Putamen (tissue), 1 donor: ENCODE measurements at places on chromosomes 6 and 20.

GRCh38 chr6:151232899-151233298 is 6.9 kb upstream of the AKAP12 start:
- no peak for DNase-seq

DNA sequence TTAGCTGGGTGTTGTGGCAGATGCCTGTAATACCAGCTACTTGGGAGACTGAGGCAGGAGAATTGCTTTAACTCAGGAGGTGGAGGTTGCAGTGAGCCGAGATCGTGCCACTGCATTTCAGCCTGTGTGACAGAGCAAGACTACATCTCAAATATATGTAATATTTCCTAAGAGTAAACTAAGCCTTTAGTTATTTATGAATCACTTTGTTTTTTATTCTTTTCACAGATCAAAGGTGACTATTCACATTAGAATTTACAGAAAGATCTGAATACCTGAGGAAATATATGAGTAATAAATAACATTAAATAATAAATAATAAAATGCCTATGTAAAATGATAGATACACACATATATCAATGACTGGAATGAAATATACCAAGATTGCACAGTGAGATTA is 630.8 kb upstream of the IMPG1 start:
- DNase-seq, result no peak

DNA sequence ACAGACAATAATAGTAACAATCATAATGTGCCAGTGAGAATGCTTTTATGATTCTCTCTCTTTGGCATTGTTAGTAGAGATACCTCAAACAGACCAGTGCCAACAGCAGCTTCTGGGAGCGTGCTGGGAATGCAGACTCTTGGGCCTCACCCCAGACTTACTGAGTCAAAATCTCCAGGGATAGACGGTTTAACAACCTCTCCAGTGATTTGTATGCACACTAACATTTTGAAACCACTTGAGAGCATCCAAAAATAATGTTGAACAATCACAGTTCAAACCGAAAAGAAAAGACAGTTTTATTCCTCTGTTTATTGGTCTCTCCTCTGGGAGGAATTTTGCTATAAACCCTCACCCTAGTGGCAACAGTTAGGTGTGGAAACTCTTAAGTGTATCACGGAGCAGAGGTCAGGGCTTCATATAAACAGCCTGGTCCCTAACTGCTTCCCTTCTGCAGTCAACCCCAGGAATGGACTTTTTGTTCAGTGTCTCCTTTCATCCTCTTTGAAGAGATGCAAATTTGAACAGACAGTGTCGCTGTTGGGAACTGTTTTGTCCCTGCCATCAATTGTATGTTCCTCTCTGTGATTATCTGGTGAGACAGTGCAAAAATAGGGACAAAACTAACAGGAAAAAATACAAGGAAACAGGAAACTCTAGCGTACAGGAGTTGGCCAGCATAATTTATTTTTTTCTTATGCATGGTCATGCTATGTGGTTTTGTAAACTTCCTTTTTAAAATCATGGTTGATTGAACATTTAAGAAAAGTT is 162.4 kb upstream of the BTBD3 start:
- peak; percentile 56 for DNase-seq

DNA sequence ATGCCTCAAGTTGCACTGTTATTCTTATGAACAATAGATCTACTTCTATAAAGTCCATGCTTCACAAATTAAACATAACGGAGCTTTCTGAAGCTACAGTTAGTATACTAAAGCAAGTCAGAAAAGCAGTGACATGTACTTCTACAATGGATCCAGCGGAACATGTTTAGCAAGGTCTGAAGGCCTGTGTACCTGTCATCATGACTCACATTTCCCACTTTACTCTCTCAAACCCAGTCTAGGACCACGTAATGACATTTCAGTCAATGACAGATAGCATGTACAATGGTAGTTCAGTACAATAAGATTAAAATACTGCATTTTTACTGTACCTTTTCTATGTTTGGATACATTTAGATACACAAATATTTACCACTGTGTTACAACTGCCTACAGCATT is 132.1 kb downstream of the MMS22L start:
- DNase-seq, result no peak

GRCh38 chr20:58651946-58652605 is 993 bp downstream of the STX16 start:
- DNase-seq, result peak; percentile 49

GRCh38 chr6:138371452-138371711 is 6.3 kb upstream of the SMIM28 start:
- no peak for DNase-seq

GRCh38 chr6:83127258-83127657 is 59.8 kb downstream of the DOP1A start:
- no peak for DNase-seq

DNA sequence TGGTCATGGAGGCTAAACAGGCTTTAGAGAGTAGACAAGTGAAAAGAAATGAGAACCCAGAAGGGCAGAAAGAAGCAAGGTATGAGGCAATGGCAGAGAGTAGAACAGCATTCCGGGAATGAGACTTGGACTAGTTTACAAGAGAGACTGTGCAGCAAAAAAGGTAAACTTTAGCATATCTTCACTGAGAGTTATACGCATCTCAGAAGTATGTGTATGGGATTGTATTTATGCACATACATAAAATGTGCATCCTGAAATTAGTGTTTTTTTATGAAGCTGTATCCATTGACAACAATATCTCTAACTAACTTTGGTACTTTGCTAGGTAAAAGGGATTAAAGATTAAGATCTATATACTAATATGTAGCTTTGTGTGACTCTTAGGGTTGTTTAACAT is 753.6 kb downstream of the BCKDHB start:
- no peak for DNase-seq

DNA sequence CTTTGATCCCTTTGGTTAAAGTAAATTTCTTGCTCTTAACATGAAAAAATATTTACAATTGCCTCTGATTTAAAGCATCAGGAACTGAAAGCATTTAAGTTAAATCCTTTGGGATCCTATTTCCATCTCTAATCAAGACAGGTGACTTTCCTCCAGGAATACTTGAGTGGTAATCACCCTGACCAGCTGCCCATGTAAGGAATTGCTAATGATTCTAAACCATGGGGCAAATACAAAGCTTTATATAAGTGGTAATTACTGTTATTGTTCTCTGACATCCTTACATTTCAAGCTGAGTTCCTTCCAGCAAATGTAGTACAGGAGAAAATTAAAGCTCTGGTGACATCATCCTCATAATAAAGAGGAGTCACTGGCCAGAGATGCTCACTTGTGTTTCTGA is 100.6 kb downstream of the CRYBG1 start:
- no peak for DNase-seq

DNA sequence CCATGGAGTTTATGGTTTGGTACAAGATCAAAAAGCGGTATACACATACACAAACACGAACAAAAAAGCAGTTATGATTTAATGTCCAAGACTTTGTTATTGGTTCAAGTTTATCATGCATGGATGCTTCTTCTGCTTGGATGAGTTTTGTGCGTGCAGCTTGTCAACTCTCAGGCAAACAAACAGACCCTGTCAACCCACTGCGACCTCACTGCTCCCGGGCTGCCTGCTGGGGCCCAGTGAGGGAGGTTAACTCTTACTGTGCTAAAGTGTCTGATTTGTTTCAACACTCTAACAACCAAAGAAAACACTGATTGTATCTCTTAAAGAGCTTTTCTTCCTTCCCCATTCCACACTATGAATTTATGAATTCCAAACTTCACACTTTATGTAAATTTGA is 26.8 kb upstream of the DDR1 start:
- no peak for DNase-seq

DNA sequence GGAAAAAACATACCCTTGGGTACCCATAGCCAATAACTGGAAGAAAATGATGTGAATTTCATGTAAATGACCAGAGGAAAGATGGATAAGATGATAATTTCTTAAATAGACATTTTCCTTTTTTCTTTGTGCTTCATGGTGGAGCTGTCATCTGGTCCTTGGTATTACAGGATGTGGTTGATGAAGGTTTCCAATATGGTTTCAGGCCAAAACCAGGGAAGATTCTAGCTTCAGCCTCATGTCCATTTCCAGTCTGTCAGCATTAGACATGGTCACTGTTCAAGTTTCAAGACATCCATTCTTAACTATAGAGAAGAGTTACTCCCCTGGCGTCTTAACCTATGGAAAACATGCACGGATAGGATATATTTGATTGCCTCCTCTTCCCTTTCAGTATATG is 63.6 kb downstream of the SSR1 start:
- DNase-seq, result no peak

- DNase-seq, result no peak
These were observed 3.9 kb downstream of the OLIG3 start for GRCh38 chr6:137490006-137490905.

DNA sequence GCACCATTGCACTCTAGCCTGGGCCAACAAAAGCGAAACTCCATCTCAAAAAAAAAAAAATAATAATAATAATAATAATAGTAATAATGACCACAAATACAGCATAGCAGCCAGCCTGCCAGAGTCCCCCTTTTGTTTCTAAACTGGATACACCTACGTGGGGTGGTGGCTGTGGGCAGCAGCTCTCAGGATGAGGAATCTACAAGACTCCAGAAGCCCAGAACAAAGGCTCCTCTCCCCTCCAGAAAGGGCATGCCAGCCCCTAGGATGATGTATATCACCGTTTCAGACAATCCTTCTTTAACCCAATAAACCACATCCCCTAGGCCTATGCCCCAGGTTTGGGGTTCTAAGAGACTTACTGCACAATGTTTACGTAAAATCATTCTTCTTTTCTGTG is 155.9 kb downstream of the QRSL1 start:
- DNase-seq, result no peak

GRCh38 chr6:97092673-97093305 is 168.3 kb downstream of the KLHL32 start:
- no peak for DNase-seq

DNA sequence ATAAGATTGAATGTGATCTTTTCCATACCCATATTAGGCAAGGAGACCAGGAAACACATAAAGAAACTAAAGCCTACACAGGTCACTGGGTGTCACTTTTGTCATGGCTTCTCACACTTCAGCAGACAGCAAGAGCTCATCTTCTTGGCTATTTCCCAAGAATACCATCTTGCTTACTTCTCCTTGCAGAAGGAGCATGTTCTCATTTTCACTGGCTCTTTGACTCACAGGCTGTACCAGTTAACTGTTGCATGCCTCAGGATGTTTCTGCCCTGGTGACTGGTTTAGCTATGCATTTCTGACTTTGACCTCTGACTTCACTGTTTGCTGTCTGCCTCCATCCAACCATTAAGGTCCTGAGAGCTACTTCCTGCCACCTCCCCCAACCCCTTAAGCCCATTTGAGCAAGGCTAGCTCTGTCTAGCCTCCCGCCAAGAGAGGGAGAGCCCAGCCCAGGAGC is 40.3 kb upstream of the OGFRL1 start:
- peak; percentile 23 for DNase-seq

GRCh38 chr20:23350904-23351838 is 580 bp downstream of the NXT1 start:
- DNase-seq, result peak; percentile 34

DNA sequence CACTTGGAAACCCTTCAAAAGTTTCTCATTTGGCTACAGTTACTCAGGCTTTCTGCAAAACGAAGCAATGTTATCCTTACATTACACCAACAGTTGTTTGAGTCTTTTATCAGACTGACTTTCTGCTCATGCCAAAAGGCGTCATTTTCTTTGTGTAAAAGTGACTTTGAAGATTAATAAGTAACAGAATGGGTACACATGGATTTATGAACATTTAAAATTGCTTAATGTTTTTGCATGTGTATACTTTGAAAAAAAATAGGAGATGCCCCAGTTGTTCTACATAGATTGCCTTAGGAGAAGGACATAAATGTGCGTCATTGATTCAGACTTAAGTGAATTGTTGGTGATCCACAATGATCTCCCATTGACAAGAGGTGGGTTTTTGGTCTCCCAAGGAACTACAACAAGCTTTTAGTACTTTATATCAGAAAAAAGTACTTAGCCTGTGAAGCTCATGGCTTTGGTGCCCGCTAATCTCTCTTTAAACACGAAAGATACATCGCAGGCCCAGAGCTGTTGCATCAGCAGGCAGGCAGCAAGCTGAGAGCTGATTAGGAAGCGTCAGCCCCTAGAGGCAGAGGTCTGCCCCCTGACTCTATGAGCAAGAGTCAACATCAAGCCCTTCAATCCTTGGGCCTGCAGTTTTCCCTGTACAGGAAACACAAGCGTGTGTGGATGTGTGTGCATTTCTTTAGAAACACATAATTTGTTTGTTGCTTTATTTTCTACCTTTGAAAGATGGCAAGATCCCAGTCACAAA is 45.9 kb downstream of the SLC22A3 start:
- DNase-seq, result no peak

- DNase-seq, result no peak
These were observed 137.0 kb upstream of the STXBP5 start for GRCh38 chr6:147067184-147067583.

GRCh38 chr20:51494241-51495110 is 48.0 kb downstream of the NFATC2 start:
- no peak for DNase-seq

- DNase-seq, result no peak
These were observed 955.5 kb downstream of the PHF3 start for GRCh38 chr6:64590965-64591675.

GRCh38 chr6:158782432-158783166 is 36.6 kb downstream of the EZR start:
- no peak for DNase-seq

- DNase-seq, result no peak
These were observed 136.1 kb upstream of the SUPT3H start for GRCh38 chr6:45513843-45514242.

DNA sequence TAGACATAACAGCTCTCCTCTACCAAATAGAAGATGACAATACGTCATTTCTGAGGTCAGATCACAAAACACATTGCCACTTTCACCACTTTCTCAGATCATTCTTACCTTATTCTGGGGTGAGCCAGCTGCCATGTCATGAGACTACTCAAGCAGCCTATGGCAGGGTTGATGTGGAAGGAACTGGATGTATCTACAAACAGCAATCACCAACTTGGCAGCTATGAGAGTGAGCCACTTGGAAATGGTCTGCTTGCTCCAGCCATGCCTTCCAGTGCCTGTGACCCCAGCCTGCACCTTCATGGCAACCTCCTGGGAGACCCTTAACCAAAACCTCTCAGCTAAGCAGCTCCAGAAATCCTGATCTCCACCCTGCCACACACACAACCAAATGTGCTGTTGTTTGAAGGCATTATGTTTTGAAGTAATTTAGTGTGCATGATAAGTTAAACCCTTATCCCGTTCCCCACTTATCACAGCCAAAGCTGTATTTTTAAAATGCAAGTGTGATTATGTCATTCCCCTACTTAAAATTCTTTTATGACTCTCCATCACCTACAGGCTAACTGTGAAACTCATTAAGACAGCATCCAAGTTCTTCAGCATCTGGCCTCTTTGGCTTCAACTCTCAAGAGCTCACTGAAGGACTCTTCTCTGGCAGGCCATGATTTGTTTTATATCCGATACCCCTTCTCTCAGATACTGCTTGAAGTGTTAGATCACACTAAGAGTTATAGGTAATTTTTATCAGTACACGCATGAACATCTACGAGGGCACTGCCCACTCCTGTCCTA is 150.6 kb downstream of the LY86 start:
- no peak for DNase-seq

GRCh38 chr6:156154896-156155295 is 622.3 kb upstream of the ARID1B start:
- peak; percentile 69 for DNase-seq
